CD4-positive, alpha-beta T cell treated with Interleukin-10 for 1 hour (primary cell): ENCODE measurements at places on chromosomes 11 and 22.

DNA sequence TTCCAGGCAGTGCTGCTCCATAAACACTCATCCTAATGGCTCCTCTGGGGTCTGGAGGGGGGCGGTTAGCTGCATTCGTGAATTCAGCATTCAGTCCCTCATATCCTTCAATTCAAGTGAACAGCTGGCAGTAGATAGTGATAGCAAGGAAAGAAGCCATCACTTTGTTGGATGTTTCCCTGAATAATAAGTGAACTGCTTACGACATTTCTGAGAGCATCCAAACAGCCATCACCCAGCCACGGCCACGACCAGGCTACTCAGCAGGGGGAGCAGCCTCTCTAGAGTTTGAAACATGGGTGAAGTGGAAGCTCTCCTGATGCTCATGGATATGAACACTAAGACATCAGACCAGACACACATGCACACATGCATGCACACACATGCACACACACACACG lies 163.6 kb downstream of the NTM start:
- no peak for DNase-seq

DNA sequence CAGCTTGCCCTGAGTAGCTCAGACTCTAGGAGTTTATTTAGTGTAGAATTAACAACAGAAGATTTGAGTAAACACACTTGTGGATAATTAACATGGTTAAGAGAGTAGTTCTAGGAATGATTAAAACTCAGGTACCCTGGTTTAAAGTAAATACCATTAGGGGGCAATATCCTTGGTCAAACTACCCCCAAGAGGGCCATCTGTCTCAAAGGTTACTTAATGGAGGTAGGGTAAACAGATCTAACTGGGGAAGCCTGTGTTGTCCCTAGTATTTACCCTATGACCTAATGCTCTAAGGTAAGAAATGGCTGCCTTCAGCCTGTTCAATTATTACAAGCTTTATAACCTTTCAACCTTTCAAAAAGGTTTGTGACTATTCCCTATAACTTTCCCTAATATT lies 10.6 kb upstream of the GLYATL1 start:
- DNase-seq: no peak

DNA sequence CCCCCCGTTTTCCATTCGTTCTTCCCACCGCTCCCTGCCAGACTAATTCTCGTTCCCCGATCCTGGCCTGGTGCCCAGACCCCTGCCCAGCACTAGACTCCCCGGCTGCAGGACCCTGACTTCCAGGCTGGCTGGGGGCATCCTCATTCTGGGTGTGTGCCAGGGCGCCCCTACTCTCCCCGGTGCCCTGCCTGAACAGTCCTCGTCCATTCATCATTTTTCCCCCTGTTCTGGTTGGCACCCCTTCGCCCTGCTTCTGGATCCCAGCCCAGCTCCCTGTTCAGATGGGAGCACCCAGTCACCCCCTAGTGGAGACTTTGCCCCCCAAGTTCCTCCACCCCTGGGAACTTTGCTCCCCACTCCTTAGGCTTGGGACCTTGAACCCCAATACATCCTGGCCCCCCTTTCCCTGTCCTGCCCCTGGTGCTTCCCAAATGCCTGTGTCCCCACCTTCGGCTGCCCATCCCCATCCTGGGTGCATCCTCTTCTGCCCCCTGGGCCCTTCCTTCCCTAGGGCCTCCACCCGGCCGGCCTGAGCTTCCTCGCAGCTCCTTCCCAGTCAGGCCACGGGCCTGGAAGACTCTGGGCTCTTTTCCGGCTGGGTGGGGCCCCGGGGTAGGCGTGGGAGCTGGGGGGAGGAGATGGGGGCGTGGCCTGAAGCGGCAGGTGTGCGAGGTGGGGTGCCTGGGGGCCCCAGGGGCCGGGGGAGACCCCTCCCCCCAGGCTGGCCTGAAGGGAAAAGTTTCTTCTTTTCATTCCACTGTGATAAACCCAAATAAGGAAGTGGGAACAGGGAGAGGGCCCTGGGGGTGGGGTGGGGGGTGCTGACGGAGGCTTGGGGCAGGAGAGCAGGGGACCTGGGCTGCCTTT lies 908 bp downstream of the PLCB3 start:
- DNase-seq: no peak

DNA sequence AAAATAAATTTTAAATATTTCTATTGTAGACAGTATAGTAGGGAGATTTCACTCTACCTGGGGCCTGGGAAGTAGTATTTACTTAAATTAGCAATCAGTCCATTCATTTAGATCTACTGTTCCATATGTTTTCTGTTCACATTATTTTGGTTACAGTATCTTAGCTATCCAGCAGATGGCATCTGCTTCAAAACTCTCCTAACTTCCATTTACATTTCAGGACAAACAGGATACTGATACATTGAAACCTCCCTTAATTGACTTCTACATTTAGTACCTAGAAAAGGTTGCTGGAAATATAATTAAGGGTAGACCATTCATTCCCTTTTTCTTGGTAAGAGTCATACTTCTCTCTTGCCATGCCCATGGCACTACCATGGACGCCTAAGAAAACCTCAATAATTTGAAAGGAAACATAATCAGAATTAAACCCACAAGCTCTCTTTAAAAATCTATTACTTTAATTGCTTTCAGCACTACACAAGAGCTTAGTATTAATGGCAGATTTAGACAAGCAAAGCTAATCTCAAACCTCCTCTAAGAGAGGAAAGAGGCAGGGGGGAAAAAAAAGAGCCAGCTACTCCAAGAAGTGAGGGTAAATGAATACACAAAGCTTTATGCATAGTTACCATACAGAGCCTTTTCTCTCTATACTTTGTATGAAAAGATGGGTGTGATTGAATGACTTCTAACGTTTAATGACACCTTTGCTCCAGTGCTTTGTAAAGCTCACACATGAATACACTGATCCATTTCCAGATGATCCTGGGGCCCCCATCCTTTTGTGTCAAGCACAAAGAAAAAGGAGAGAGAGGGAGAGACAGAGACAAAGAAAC lies 131.2 kb upstream of the MTMR2 start:
- DNase-seq: peak; percentile 52

GRCh38 chr11:99695106-99695505 lies 674.4 kb downstream of the CNTN5 start:
- DNase-seq: no peak

- no peak for DNase-seq
Measured at GRCh38 chr11:58757439-58757838, 25.7 kb upstream of the GLYAT start.

DNA sequence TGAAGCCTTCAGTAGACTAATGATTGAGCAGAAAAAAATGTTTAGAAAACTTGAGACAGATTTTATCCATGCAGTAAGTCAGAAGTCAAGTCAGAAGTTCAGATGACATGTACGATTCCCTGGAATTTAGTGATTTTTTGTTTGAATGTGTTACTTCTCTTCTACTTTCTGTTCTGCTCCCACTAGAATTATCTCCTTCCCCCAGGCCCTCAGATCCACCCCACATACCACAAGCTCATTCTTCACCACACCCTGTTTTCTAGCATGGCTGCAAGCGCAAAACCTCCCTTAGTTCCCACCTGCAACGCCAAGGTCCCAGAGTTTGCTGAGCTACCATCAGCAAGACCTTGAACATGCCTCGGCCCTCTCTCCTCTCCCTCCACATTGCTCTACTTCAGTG lies 64.1 kb downstream of the KCNJ1 start:
- no peak for DNase-seq

DNA sequence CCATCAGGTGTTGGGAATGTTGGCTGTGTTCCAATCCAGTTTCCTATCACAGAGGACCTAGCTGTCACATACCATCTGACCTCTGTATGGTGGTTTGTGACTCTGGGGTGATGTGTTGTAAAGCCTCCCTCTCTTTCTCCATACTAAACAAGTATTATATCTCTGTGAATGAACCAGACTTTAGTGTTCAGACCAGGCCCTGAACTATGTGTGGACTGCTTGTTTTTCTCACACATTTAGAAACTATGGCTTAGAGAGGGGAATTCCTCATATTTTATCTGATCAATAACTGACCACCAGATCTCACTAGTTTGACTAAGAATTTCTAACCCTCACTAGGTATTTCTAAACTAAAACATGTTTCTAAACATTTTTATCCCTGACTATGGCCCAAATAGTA lies 17.5 kb downstream of the NCR3LG1 start:
- DNase-seq: no peak

GRCh38 chr11:89021339-89021738 lies 44.4 kb downstream of the GRM5 start:
- no peak for DNase-seq

DNA sequence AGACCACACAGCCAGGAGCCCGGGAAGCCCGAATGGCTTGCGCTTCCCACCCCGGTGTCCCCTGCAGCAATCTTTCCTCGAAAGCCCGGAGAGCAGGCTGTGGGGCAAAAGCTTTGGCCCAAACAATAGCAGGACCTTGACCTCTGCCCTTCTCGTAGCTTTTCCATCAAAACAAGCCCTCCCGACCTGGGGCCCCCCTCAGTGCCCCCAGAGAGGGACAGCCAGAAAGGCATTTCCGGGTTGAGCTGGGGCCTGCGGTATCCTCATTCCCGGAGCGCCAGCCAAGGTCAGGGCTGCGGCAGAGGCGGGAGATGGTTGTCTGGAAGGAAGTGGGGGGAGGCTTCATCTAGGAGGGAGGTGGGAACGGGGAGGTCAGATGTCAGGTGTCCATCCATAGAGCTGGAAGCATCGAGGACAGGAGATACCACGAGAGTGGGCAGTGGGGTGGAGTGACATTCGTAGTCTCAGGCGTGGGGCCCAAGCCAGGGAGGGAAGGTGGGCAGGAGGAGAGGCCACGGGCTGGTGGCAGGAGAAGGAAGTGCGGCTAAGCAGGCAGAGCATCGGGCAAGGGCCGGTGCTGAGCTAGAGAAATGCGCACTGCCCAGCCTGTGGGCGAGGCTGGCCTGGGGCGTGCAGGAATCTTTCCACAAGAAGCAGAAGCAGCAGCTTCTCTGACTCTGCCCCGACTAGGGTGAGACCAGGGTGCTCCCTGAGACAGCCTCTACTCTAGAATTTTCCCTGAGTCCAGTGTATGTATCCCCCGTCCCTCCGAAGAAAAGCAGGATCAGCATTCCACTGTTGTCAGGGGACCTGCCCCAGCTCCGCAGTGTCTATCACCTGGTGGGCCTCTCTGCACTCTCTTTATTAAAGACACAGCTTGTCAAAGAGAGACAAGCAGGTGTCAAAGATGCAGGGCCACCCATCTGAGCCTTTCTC lies 14.3 kb downstream of the PDGFB start:
- DNase-seq: no peak

DNA sequence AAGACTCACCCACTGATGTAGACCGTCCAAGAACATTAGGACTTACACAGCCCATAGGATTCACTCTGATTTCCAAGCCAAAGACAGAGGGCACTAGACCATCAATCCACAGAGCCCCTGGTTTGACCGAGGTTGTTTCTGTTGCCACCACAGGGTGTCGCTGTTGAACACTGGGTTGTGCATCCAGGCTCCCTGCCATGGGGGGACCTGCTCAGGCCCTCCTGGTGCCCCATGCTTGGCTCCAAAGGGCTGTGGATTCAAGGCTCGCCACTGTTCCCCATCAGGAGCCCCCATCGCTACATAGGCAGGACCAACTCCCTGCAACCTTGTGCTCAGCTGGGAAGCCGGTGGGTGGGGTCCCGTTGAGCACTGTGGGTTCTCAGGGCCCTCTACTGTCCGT lies 128.0 kb upstream of the ANO1 start:
- no peak for DNase-seq

DNA sequence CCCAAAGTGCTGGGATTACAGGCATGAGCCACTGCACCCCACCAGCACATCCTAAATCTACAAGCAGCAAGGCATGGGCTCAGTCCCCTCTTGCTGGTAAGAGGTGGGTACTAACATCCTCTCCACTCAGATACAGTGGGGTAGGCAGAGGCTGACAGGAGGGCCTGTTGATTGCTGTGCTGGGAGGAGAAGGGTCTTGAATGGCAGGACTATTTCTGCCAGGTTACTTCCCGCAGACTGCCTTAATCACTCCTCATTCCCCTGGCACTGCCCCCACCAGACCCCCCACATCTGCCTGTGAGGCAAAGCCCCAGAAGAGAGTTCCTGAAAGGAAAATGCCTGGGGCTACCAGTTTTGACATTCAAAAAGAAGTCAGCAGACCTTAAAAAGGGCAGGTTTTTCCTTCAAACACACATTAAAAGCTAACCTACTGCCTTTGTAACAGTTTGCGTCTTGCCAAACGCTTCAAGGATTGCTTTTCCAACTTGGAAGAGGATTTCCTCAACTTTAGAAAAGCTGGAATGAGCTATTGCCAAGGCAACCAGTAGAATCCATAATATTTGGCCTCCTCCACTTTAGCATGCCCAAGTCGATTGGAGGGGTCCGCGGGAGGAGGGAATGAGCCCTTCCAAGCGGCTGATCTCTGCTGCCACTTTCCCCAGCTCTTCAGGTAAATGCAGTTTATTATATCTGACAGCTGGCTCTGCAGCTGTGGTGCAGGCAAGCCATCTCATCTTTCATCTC lies 62.0 kb downstream of the FDX1 start:
- no peak for DNase-seq

DNA sequence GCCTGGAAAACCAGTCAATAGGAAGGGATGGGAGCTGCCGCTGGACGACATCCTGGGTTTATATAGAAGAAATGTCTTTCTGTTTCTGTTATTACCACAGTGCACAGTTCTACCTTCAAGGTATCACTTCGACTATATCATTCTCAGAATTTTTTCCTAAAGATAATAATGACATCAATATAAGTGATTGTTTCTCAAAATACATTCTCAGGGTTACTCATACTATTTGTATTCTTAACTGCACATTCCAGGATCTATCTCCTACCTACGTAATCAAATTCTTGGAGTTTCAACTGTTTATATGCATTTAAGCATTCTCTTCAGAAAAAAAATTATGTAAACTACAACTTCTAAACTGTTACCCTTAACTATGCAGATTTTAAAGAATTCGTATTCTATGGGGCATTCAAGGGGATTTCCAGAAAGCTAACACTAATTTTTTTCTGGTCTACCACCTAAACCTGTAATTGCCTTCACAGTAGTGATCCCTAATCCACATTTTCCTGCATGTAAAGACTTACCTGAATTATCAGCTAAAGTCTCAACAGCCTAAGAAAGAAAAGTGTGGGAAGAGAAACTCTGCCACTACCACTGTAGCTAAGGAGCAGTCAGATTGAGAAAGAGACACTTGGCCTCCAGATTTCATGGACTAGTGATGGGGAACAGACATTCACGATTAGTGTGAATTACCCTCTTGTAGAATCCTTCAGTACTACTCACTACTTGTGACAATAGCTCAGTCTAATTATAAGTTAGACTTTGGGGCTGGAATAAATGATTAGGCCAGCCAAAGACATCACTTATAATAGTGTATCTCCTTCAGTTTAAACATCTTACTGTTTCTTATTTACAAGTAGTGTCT lies at the start of gene OR51B5:
Gene OR51B5 (minus strand): TSS at position 51 of the 862 bp plus-strand sequence. CDS start 0 bp downstream, at position 51.
- no peak for DNase-seq
